H4 (cell line): ENCODE measurements at places on chromosomes 11 and 22.

DNA sequence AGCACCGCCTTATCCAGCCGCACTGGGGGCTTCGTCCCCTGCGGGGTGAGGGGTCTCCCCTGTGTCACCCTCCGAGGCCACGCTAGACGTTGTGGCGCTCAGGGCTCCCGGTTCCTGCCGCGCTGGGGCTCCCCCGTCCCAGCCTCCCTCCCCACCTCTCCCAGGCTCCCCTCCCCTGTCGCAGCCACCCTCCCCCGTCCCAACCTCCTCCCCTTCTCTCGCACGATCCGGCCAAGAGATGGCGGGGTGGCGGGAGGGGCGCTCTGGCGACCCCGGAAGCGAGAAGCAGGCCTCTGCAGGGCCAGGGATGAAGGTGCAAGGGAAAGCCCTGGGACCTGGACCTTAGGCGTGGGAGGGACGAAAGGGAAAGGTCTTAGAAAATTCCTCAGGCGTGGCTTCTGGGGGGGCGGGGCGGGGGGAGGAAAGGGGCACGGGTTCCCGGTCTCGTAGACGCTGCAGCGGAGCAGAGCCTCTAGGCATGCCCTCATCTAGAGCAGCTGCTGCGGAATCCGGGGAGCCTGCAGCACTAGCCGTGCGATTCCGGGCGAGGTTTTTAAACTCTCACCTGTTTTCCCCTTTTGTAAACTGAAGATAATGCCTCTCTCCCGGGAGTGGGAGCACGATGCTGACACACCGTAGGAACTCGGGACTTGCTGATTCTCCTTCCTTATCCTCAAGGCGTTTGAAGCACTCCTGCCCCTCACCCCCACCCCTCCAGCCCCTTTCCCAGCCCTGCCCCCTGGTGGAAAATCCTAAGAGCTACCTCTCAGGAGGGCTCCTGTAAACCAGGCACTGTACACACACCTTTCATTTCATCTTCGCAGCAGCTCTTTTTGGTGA lies 14.4 kb downstream of the KCNJ5 start:
- DNase-seq = peak; percentile 63

GRCh38 chr11:38721586-38722315 lies 2123.7 kb upstream of the RAG2 start:
- DNase-seq = no peak

DNA sequence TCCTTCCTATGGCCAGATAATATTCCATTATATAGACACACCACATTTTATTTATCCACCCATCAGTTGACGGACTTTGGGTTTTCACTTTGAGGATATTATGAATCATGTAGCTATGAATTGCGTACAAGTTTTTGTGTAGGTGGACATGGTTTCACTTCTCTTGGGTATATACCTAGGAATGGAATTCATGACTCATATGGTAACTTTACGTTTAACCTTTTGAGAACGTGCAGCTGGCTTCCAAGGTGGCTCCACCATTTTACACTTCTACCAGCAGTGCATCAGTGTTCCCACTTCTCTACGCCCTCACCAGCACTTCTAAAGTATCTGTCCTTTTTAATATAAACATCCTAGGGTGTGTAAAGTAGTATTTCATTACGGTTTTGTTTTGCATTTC lies 112.0 kb downstream of the PLEKHA7 start:
- DNase-seq = no peak

DNA sequence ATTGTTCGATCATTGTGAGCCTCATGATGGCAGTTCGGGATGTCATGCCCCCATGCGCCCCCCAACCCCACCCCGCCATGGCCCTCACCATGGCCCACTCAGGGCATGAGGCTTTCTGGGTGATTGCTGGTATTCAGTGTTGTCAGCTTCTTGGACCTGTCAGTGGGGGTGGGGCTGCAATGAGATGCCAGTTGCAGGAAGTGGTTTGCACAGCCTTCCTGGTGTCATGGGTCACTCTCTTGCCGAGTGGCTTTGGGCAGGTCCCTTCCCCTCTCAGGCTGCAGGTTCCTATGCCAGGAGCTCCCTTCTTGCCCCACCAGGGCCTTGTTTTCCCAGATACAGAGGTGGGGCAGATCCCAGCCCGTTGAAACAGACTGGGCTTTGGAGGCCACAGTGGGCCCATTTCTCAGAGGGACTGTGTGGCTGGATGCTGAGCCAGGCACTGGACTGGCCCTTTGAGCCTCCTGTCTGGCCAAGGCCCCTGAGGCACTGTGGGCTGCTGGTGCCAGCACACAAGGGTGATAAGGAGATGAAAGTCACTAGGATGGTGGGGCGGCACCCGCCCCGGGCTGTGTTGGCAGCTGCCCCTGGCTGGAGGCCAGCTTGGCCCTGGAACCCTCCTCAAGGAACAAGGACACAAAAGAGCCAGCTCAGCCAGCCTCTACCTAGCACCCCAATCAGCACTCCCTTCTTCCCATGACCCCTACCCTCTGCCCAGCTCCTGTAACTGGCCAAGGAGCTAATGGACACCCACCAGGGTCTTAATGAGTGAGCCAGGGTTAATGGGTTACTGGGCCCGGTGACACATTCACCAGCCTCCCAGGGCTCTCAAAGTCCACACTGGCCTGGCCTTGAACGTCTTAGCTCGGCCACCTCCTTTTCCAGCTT lies 1.5 kb upstream of the GGT1 start:
- no peak for DNase-seq
